ENCODE measurements at places on chromosomes 11 and 22.

DNA sequence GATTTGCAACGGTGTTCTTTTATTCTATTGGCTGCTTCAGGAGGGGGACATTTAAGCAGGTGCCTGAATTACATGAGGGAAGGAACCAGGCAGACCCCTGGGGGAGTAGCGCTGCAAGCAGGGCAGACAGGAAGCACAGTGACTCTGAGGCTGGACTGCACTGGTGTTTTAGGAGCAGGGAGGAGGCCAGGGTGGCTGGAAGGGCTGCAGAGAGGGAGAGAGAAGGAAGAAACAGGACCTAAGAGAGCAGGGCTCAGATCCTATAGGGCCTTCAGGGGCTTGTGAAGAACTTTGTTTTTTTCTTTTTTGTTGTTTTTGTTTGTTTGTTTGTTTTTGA lies 62.5 kb upstream of the SORL1-AS1 start:
- no peak for DNase-seq

GRCh38 chr11:47148270-47148669 lies 28.4 kb downstream of the ARFGAP2 start:
- no peak for DNase-seq

DNA sequence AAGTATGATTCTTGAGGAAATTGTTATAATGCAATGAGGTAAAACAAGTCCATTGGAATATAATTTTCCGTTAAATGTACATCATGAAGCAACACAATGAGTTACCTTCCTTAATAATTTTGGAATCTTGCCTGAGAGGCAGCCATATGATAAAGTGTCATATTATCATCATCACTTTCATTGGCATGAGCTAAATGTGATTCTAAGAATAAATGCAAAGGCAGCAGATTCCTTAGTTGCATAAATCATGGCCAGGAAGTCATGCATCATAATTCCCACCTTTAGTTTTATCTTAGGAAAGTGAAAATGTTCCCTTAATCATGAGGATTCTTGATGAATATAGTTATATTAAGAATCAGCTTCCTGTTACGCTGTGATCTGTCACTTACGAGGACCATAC lies 14.2 kb upstream of the MMP1 start:
- DNase-seq: no peak

- no peak for DNase-seq
These were observed 25.7 kb downstream of the ARHGEF17 start for GRCh38 chr11:73333640-73334383.

- DNase-seq: no peak
These were observed 4.1 kb upstream of the SLC37A4 start for GRCh38 chr11:119034813-119035212.

DNA sequence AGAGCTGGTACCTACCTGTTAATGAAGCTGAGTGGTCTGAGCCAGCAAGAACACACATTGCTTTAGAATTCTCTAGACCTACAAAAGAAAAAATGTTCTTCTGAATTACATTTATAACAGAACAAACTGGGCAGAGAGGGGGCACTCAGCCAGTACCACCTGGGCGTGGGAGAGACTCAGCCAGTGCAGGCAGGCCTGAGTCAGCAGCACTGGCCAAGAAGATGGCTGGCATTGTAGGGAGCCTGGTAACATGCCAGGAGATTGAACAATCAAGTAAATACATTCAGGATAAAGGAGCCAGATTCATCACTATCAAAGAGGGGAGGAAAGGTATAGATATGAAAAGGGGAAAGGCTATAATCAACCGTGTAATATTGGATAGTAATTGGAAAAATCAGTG lies 19.9 kb downstream of the SERGEF start:
- DNase-seq: no peak

DNA sequence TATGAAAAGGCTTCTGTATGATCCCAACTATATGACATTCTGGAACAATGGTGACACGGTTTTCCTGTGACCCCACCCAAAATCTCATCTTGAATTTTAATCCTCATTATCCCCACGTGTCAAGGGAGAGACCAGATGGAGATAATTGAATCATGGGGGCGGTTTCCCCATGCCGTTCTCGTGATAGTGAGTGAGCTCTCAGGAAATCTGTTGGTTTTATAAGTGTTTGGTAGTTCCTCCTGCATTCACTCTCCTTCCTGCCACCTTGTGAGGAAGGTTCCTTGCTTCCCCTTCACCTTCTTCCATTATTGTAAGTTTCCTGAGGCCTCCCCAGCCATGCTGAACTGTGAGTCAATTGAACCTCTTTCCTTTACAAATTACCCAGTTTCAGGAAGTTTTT lies 53.1 kb upstream of the TSPAN18 start:
- no peak for DNase-seq

- no peak for DNase-seq
These were observed 47.2 kb downstream of the PIWIL3 start for GRCh38 chr22:24727218-24727851.
